ENCODE measurements at places on chromosomes 11 and 22. TPM values are rescaled to one million over a fixed set of nuclear protein-coding genes. Genes with fewer than 3 reads are reported as not detected.

DNA sequence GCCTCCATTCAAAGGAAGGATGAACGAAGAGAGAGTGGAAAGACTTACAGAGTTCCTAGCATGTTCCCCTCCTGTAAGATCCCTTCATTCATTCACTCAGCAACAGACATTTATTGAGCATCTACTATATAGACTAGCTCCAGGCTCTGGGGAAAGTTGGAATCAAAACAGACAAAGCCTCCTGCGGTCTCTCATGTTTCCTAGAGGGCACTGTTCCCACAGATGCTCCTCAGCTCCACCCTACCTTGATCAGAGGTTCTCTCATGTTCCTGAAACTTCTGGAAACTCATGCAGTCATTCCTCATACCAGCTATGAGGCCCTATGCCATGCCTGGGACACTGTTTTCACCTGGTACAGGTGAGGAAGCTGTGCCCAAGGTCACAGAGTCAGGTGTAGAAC is 11.1 kb downstream of the ALX4 start:
- no peak for DNase-seq

- DNase-seq: peak; percentile 22
These were observed 1.7 kb downstream of the ZBED4 start for GRCh38 chr22:49855251-49855911.

GRCh38 chr11:59088162-59088561 is 2.1 kb downstream of the GLYATL1B start:
- DNase-seq: no peak

Gene OR10A2
- not detected for total RNA-seq

Gene MS4A3
- total RNA-seq: not detected

Gene KRTAP5-9
- total RNA-seq: 0.29 TPM

Gene ESAM
- total RNA-seq: not detected

GRCh38 chr11:102410382-102410784 is 42.2 kb downstream of the TMEM123 start:
- no peak for DNase-seq

GRCh38 chr11:11602011-11602410 is 19.8 kb downstream of the GALNT18 start:
- no peak for DNase-seq

GRCh38 chr22:35150183-35151107 is 84.5 kb downstream of the ISX start:
- peak; percentile 34 for DNase-seq

GRCh38 chr11:2693271-2694261 is 6.2 kb downstream of the KCNQ1OT1 start:
- no peak for DNase-seq

DNA sequence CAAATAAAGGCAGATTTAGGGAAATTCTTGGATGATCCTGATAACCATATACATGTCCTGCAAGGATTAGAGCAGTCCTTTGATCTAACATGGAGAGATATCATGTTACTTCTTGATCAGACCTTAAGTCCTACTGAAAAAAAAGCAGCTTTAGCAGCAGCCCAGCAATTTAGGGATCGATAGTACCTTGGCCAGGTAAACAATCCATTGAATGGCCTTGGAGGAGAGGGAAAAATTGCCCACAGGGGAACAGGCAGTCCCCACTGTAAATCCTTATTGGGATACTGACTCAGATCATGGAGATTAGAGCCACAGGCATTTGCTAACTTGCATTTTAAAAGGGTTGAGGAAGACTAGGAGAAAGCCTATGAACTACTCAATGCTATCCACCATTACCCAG is 47.8 kb downstream of the PRSS23 start:
- no peak for DNase-seq

Gene GRM5
- not detected for total RNA-seq

DNA sequence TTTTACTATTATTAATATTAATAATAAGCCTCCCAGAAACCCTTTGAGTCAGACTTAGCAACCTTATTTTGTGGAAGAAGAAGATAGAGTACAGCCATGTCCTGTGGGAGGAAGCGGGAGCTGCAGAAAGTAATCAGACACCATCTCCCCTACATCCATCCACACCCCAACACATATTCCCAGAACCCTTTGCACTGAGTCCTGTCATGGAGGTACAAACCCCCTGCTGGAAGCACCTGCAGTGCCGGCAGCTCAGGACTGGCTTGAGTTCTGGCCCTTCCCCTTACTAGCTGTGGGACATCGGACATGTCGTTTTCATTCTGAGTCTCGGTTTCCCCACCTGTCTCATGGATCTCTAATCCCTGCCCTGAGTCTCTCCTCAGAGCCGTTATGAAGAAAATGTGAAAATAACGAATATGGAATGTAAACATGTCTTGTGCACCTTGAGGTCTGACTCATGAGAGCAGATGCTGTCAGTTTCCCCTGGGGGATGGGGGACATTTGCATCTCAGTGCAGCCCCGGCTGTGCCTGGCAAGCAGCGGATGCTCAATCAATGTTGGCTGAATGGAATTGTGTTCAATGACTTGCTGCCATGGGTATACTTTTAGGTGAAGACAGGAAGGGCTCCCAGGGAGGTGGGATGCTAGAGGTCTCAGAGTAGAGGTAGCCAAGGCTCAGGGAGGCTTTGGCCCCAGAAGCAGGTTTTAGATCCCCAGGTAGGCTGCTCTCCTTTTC is 45.4 kb downstream of the TP53I11 start:
- DNase-seq: no peak

- no peak for DNase-seq
These were observed 48.8 kb downstream of the PIWIL3 start for GRCh38 chr22:24725736-24726135.

GRCh38 chr11:41578421-41579051 is 119.1 kb upstream of the LRRC4C start:
- DNase-seq: peak; percentile 8

Gene GRAP2
- not detected for total RNA-seq

DNA sequence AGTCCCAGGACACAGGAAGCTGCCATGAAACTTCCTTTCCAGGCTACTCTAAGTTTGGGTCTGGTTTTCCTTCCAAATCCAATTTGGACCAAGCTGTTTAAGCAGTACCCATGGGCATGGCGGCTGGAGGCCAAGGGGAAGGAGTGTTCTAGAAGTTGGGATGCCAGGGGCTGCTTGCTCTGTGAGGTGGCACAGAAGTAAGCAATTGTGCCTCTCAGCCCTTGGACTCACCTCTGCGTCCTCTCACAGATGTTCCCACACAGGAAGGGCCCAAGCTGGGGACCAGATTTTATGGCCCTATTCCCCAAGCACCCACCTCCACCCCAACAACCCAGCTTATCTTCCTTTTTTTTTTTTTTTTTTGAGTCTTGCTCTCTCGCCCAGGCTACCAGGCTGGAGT is 3.5 kb upstream of the DGAT2 start:
- DNase-seq: no peak

DNA sequence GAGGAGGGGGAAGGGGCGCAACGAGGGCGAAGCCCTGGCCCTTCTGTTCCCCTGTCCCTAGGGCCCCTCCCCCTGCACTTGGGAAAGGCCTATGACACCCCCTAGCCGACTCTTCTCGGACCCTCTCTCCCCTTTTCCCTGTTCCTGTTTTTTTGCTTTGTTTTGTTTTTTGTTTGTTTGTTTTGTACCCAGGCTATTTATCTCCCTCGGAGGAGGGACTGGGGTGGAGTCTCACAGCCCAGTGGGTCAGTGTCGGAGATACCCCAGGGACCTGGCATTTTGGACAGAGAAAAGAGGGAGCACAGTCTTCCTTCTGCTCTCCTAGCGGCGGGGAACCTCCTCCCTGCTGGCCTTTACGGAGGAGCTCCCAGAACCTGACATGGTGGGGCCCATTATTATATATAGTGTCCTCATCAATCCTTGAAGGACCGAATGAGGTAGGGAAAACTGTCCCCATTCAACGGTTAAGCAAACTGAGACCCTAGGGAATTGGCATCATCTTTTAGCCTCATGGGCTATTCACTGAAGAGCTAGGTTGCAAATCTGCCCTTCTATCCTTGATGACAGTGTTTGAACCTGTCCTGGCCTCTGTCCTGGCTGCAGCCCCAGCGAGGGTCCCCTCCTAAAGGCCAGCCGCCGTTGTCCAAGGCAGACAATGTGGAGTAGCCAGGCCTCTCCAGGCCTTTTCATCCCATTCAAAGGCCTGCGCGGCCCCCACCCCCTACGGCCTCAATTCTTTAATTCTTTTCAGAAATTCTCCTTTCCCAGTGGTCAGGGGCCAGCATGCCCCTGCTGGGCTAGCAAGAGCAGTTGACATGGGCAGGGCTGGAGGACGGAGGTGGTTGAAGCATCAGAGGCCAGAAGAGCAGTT is 911 bp downstream of the EMID1 start:
- no peak for DNase-seq

GRCh38 chr11:12693094-12693478 is 18.9 kb downstream of the TEAD1 start:
- DNase-seq: no peak

DNA sequence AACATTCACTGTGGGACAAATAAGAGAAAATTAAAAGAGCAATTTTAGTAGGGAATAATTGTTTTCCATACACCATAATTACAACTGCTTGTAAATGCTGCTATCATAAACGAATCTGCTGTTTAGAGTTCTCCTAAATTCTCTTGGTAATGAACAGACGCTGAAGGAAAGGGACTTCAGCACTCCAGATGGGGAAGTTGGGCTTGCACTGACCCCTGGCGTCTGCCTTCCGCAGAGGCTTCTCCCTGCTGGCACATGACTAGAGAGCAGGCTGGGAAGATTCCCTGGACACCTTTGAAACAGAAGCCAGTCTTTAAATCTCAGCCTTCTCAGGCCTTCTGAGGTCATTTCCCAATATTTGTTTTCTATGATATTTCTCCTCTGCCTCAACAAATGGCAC is 84.1 kb downstream of the NXPE2 start:
- peak; percentile 20 for DNase-seq

DNA sequence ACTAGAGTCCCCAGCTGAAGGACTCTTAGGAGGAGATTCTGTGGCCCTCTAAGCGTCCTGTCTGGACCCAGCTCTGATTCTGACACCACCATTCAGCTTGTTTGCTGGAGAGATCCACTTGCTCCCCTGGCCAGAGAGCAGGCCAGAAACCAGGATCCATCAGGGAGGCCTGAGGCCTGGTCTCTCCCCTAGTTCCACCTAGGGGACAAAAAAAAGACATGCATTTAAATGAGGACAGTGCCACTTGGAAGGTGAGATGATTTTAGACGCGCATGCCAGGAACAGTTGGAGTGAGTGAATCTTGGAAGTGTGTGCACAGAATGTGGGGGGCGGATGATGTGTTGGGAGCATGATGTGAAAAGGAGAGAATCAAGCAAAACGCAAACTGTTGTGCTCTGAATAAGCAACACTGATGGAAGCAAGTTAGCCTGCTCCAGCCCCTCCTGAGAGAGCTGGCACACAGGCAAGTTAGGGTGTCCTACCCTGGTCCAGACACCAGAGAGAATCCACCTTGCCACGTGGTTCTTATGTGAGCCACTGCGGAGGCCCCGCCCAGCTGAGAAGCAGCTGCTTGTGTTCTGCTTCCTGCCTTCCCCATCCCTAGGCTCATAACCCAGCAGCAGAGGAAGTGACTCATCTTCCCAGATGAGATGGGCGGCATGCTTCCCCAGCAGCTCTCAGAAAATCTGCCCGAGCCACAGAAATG is 8.0 kb upstream of the SLCO2B1 start:
- DNase-seq: peak; percentile 86

DNA sequence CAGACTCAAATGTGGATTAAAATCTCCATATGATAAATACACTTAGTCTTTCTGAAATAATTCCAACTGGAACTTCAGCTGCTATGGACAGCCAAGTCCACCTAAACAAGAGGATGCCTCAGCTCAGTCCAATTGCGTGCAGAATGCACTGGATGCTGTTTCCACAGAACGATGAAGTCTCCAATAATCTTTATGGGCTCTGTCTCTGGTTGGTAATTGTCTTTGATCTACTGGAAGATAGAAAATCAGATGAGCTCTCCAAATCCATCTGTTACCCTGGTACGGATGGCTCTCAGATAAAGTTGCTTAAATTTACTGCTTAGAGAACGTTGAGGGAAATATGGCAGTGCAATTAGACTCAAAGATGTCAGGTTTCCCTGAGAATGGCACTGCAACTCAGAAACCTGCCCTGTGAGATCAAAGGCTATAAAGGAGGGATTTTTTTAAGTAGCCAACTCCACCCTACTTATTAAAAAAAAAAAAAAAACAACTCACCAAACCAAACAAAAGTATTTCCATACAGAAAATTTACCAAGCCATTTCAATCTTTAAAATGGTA is 859 bp upstream of the BIRC3 start:
- no peak for DNase-seq

- no peak for DNase-seq
These were observed 36.9 kb upstream of the BRSK2 start for GRCh38 chr11:1352696-1353382.

GRCh38 chr11:117232911-117233409 is 489 bp downstream of the RNF214 start:
- no peak for DNase-seq

GRCh38 chr11:65847746-65848145 is 10.2 kb downstream of the CFL1 start:
- DNase-seq: no peak

DNA sequence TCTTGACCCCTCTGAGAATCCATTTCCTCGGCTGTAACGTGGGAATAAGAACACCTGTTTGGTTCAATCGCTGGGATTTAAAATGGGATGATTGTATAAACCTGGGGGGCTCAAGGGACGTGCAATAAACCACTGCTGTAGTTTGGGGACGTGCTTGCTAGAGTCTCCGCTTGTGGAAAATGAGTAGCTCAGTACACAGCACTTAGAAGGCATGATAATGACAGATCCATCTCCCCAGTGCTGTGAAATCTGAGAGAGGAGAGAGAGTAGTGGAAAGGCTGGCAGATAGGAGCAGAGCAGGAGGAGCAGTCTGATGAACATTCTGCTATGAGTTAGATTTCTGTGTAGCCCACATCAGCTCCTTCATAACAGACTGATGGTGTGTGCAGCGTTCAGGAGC is 256.5 kb downstream of the MN1 start:
- no peak for DNase-seq

- no peak for DNase-seq
These were observed 25.3 kb downstream of the ABTB2 start for GRCh38 chr11:34332524-34332923.

- DNase-seq: peak; percentile 57
These were observed at the start of gene TAGLN for GRCh38 chr11:117199053-117199915. TSS of gene TAGLN (plus strand) at chr11:117199370. CDS start at chr11:117203014, 3,644 bp downstream.

Gene PARVG
- not detected for total RNA-seq

DNA sequence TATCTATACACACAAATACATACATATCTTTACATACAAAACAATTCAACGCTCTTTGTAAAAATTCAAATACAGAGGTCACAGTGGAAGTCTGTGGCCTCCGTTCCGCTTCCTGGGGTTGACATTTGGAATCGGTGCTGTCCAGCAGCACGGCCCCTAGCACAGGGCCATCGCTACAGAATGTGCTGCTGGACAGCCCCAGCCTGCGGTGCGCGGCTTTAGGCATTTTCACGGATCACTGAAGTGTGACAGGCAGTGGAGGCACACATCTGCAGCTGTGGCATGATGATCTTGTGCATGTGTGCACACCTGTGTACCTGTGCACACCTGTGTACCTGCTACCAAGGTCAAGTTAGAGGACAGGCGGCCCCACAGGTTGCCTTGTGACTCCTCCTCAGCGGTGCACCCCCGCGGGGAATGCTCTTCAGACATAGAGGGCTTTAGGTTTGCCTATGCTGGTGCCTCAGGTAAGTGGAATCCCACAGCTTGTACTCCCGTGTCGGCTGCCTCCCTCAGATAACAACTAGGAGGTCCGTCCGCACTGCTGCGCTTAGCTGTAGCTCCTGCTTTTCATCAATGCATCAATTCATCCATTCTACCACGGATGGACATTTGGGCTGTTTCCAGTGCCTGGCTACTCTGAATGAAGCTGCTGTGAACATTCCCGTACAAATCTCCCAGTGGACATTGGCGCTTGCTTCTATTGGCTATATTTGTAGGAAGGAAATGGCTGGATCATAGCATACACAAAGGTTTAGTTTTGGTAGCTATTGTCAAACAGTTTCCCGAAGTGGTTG is 29.9 kb downstream of the GAL start:
- no peak for DNase-seq

Gene CREBZF
- total RNA-seq: 30.2 TPM

All from mammary epithelial cell (primary cell).